ENCODE measurements at places on chromosomes 6 and 20.
A peak's percentile ranks its signal among the peaks of the same experiment; 100 is the strongest.

GRCh38 chr6:90435207-90435899, 138.7 kb upstream of the BACH2 start:
- no peak for DNase-seq

- peak; percentile 57 for DNase-seq
Measured at GRCh38 chr6:48111143-48111506, at the start of gene PTCHD4. Gene PTCHD4 (minus strand): TSS chr6:48111197. CDS start chr6:48068957, 42,240 bp downstream.

GRCh38 chr6:158756977-158757752, 62.0 kb downstream of the EZR start:
- no peak for DNase-seq

DNA sequence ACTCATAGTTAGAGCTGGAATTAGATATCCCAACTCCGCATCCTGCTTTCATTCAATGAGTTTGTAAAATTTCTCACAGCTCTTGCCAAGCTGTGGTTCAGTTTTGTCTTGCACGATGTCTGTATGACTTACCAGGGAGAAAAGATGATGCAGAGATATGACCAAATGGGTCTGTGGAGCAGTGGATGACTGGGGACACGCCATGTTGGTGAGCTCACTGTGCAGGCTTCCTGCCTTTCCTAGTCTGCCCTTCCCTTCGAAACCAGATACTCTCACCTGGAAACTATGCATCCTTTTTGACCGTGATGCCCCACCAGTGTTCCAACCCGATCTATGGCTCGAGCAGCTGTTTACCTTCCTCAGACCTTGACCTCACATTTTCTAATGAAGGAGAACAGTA, 262.7 kb upstream of the BMP2 start:
- DNase-seq, result no peak

DNA sequence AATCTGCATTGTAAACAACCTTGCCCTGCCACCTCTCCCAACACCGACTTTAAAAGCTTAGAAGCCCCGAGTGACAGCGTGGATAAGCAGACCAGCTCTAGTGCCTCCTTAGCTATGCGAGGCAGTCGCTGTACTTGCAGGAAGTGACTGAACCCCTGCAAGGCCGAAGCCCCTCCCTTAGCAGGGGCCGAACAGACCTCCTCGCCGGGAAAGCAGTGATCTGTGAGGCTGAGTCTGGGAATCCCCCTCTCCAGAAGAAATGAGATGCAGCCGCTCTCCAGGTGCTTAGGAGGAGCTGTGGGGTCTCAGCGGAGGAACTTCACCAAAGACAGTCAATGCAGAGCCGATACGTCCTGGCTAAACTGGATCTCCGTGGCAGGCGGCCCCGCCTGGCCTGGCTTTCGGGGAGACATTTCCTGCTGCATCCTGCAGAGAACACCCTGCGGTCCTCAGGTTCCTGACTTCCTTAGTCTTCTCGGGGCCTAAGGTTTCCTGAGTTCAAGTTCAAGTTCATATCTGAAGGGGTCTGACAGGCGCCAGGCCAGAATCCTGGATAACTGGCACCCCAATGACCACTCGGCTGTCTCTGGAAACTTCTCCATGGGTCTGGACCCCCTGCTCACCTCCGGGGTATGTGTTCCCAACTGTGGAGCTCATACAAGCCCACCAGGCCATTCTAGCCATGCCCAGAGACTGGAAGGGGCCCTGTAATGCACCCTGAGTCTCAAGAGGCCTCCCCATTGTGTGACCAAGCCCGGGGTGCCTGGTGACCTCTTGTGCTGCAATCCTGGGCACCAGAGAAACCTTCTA, 20.4 kb upstream of the FRMD1 start:
- DNase-seq, result no peak

DNA sequence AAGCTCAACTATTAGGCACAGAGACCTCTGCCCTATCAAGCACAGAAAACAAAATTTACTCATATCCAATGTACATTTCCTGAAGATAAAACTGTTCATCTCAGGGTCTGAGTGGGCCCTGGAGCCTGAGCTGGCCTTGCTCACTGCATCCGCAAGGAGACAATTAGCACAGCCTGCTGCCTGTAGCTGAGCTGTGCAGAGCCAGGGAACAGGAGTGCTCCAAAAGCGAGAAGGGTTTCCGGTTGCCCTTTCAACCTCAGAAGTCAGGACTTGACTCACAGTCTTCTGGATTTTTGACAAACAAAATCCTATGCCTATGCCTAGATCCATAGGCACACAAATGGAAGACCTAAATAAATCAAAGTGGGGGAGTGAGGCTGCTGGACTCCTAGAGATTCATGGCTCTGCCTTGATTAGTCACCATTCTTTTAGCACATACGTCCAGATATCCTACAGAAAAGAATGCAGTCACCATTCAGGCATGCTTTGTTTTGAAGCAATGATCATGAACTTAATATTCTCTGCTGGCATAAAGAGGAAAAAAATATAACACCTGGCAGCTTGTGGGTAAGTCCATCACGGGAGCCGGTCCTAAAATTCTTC, 73.5 kb downstream of the BFSP1 start:
- DNase-seq, result no peak

- DNase-seq, result peak; percentile 6
Measured at GRCh38 chr6:97958134-97958533, 675.1 kb upstream of the MMS22L start.

DNA sequence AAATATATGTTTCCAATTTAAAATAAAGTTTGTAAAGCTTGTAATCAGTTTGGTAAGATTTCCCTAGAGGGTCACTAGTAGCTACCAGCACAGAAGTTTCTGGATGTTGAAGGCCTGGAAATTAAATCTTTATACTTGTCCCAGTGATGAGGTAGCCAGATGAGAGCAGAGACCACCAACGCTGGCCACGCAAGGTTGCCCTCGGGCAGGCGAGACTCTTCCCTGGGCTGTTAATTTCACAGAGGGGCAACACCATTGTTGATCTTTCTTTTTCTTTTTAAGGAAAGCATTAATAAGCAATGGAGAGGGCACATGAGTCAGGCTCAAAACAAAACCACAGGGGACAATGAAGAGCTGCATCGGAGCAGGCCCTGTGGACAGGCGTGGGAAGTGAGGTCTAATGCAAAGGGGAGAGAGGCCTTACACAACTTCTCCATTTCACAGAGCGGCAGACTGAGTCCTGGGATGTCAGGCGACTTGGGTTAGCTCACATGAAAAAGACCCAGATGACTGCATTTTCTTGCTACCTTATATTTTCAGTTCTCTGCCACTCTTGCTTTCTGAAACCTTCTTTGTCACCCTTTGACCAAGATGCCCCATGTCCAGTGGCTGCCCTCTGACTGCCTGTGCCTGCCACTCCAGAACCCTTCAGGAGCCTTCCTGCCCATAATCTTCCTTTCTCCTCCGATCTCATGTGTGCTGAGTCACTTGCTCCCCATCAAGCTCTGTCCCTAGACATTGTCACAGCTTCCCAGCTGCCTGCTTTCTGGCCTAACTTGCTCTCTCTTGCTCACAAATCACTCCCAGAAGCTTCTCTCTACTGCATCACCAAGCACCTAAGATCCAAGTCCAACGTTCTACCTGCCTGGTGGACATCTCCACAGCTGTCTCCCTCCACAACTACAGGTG, 107.7 kb upstream of the CDYL start:
- peak; percentile 29 for DNase-seq

GRCh38 chr6:134376785-134377184, 58.9 kb upstream of the SGK1 start:
- no peak for DNase-seq

DNA sequence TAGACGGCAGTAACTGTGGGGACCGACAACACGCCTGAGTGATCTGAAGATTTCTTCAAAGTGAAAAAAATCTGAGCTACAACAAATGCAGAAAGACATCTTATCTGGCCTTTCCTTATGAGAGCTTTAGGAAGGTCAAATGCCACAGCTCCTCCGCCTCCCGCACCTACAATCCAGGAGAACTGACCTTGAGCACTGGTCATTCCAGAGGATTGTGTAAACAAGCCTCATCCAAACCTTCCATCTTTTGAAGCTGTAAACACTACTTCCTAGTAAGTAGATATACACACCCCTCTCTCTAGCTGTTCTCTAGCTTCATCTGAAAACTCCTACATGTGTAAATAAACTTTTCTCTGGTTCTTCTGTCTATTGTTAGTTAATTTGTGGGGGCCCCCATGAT, 76.9 kb downstream of the CD24 start:
- no peak for DNase-seq

GRCh38 chr6:148878683-148879082, 131.9 kb downstream of the UST start:
- DNase-seq, result no peak

- no peak for DNase-seq
Measured at GRCh38 chr6:170130771-170131241, 160.1 kb downstream of the DLL1 start.

DNA sequence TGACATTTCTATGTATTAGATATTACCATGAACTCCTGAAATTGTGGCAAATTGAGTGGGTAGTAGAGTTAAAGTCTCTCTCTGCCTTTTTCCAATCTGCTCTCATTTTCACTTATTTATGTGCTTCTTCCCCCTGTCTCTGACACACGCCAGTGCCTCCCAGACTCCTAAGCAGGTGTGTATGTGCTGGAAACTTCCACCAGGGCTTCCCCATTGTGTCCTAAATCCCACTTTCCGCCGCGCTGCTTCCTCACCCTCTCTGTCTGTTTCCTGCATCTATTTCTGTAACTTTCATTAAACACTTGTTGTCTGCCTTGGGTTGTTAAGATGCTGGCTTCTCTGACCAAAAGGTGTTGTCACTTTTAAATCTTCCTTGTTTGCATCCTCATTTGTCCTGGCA, 97.6 kb upstream of the HDGFL1 start:
- DNase-seq, result no peak

DNA sequence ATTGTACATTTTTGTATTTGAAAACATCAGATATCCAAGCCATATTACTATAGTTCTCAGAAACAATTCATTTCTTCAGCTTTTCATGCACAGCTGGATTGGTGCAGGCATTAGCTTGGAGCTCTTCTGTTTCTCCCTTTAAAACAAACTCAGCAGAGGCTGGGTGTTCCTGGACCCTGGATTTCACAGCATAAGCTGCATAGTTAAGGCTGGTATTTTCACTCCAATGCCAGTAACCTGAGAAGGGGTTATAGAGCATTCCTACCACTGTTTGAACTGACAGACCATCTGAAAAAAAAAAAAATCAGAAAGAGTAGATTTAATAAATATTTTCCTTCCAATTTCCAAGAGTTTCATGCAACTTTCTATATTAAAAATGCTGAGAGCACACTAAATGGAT, 20.1 kb upstream of the FAXC start:
- no peak for DNase-seq

- no peak for DNase-seq
Measured at GRCh38 chr6:10416863-10417641, 2.2 kb upstream of the TFAP2A start.

DNA sequence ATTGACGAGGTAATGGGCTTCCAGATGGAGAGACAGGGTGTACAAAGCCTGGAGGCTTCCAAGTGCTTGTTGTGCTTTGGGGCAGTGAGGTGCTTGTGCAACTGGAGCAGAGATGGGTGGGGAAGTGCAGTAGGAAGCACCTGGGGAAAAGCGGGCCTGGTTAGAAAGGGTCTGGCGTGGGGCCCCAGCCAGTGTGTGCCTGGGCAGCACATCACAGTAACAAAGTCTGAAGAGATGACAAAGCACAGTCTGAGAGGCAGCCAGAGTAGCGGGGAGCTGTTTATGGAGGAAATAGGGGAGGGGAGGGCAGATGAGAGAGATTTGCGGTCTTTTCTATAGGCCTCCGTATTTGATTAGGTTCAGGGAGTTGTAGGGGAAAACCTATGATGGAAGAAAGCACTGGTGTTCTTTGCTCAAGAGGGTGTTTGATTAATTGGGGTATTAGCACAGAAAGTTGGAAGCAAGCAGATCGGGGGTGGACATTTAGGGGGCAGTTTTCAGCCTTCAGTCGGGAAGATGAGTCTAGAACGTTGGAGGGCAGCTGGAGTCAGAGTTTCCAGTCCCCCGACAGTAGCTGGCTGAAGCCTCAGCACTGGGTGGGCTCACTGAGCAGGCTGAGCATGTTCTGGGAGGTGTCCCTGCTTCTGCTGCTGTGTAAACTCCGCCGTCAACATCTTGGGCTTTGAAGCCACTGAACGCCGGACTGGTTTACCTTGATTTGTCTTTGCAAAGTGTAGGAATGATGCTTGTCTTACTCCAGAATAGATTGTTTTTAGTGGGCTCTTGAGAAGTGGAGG, 15.5 kb upstream of the MROH8 start:
- DNase-seq, result no peak

GRCh38 chr6:118705544-118706491, 54.4 kb upstream of the CEP85L start:
- peak; percentile 77 for DNase-seq

GRCh38 chr6:121436960-121437850, 1.8 kb downstream of the GJA1 start:
- DNase-seq, result peak; percentile 67

- peak; percentile 58 for DNase-seq
Measured at GRCh38 chr6:5746053-5746758, 260.5 kb downstream of the NRN1 start.

- no peak for DNase-seq
Measured at GRCh38 chr6:45002390-45003105, 325.6 kb upstream of the RUNX2 start.

DNA sequence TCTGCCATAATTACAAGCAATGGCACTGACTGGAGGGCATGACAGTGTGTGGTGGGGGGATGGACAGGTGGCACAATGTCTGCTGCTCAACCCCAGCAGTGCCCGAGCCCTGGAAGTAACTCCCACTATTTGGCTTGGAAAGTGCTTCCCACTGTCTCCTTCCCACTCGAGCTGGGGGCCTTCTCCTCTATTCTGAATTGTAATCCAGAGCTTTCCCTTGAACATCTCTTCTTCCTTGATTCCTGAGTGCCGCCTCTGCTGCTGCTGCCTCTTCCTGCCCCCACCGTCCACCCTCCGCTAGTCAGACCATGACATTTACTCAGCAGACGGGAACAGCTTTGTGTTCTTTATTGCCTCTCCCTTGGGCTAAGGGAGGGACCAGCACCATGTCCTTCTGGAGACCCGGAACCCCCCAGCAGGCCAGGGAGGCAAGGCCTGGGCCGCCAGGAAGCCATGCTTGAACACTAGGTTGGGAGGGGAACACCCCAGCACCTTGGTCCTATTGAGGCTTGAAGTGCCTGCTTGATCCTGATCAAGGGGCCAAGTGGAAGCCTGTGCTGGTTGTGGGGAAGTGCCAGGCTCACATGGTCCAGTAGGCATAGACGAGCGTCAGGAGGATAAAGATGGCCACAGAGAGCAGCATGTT, 17.0 kb downstream of the CCDC167 start:
- no peak for DNase-seq

All from GM03348 (cell line).